ENCODE measurements at places on chromosomes 11 and 22.

- DNase-seq = no peak
Measured at GRCh38 chr11:64929625-64930024, 5.1 kb downstream of the PPP2R5B start.

GRCh38 chr11:57154739-57155138, 27.0 kb upstream of the LRRC55 start:
- no peak for DNase-seq

DNA sequence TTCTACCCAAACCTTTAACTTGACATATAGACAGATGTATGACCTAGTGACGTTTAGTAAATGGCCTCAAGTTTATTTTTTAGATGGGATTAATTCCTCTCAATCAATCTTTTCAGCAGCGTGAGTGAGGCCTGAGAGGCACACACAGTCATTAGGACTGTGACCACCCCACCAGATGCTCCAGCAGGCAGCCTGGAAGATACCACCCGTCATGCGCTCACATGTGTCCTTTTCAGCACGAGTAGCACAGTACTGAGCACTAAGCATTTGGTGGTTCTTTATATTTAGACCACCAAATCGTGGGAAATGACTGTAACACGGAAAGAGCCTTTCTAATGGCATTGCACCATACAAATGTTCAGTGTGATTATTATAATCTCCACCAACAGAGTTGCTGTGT, 354.6 kb upstream of the DDI1 start:
- DNase-seq = no peak

DNA sequence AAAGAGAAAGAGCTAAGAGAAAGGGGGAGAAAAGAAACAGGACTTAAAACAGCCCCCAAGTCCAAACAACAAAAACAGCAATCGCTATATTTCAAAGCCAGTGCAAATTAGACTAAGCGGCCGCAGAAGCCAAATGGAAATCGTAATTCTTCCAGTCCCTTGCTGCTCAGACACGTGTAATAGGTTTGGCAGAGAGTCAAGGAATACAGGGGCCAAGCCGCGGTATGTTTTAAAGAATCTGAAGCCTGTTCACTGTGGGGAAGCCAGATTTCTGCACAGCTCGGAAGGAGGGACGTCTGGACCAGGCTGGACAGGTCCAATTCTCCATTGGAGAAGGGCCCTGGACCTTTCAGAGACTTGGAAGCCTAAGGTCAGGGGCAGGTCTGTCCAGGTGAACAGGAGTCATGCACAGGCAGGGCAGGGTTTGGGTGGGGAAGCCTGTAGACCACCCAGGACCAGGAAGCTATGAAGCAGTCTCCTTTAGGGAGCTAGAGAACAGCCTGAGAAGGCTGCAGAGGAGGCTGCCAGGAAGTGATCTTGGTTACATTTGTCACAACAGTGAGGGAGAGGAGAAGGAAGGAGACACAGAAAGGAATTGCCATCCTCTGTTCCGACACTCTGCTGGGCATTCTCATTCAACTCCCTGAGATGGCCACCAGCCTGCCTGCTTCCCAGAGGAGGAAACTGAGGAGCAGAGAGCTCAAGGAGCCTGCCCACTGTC, 265.5 kb upstream of the ISX start:
- DNase-seq = peak; percentile 88

GRCh38 chr11:121105063-121105480, 4.0 kb downstream of the TECTA start:
- DNase-seq = no peak

DNA sequence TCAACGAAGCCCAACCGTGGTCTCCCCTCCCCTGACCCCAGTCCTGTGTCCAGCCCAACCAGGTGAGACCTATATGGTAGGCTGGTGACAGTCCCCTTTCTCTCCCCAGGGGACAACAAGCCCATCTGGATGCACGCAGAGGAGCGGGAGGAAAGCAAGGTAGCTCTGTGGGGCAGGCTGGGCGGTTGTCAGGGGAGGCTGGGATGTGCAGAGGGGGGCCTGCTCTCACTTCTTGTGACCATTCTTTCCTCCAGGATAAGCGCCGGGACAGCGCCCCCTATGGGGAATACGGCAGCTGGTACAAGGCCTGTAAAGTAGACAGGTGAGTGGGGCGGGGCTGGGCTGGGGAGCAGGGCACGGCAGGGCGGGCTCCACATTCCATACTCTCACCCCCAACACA, 3.5 kb upstream of the RAB1B start:
- no peak for DNase-seq

DNA sequence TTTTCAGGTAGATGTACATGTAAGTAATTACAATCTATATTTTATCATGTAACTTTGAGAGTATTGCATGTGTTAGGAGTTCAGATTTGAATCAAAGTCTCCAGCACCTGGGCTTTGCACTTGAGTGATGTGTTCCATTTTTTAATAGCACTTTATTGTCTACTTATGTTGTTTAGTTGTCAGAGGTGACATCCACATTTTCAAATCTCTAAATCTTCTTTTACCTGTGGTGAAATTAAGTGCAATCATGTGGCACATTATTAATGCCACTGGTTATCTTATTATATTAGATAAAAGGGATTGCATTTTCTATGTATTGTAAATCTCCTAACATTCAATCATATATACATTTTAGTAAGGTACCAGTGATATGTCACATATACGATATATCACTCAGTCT, 333.4 kb downstream of the AASDHPPT start:
- DNase-seq = no peak

- DNase-seq = no peak
Measured at GRCh38 chr11:38446336-38446735, 1848.3 kb upstream of the RAG2 start.

DNA sequence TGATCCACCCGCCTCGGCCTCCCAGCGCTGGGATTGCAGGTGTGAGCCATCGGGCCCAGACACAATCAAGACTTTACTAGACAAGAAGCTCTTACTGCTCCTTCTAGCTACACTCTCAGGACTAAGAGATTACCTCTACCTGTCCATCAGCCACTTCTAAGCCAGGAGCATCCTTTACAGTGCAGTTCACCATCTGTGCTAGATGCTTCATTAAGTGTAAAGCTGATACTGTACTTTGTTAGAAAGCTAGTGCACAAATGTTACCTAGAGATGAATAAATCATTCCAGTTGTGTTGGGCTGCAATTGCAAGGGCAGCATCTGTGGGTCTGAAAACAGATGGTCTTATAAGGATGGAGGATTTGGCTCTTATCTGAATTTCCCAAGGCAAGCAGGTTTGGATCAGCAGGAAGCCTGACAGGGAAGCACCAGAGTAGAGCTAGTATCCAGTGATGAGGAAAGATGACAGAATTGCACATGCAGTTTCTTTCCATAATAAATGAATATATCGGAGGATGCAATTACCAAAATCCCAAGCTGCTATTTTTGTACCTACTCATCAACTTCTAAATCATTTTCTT, 58.3 kb downstream of the FAM168A start:
- no peak for DNase-seq

DNA sequence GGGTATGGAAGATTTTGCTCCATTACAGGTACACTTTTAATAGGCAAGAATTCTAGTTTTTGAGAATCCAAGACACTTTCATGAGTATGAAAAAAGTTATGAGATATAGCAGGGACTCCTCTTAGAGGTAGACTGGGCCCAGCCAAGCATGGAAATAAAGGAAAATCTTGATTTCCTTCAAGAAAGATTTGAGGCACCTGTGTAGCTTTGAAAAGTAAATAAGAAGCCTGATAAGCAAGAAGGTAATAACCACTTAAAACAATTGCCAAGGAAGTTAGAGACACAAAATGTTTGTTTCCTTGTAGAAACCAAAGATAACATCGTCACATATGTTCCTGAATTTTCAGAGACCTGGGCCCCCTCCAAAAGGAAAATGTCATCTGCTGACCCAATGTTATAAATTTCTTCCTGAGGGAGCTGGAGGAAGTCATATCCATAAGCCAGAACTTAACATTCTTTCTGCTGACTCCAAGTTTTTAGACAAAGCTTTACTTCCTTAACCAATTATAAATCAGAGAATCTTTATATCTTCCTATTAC, 314.5 kb upstream of the ANO3 start:
- DNase-seq = no peak

DNA sequence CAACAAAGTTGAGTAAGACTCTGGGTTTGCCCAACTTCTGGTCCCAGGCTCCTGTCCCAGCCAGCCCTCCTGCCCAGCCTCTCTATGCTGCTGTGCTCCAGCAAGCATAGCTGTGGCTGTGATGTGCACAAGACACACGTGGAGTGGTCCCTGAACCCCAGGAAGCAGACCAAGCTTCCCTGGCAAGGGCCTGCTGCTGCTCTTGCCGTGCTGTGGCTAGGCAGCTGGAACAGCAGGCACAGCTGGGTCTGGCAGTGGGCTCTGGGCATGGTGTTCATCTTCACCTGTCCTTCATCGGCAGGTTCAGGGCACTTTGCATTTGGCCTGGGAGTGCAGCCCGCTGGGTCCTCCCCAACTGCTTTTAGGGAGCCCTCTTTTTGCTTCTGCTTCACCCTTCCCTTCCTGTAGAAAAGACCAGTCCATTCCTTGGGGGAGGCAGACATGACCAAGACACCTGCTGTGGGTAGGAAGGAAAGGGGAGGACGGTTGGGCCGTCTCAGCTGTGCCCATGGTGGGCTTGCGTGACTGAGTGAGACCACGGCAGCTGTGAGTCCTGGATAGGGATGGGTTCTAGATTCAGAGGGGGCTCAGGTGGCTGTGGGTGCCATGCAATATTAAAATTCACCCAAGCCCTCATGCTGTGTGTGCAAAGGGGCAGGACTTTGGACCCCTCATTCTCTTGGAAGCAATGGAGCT, 26.1 kb upstream of the ETS1 start:
- DNase-seq = no peak

DNA sequence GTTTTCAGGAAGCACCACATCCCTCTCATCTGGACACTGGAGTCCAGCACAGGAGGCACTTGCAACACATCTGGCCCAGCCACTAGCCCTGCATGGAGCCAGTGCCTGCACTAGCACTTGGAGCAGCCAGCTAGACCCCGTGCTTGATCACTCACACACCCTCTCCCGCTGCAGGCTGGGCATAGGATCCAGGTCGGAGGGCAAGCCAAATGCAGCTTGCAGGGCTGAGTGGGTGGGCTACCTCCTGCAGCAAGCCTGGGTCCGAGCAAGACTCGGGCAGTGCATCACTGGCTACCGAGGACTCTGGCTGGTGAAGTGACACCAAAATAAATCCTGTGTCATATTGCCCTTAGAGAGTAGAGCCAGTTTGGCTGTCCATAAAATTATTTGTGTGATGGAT, 1795.4 kb downstream of the LRRC4C start:
- no peak for DNase-seq

- no peak for DNase-seq
Measured at GRCh38 chr22:44822534-44822933, 70.2 kb downstream of the ARHGAP8 start.

DNA sequence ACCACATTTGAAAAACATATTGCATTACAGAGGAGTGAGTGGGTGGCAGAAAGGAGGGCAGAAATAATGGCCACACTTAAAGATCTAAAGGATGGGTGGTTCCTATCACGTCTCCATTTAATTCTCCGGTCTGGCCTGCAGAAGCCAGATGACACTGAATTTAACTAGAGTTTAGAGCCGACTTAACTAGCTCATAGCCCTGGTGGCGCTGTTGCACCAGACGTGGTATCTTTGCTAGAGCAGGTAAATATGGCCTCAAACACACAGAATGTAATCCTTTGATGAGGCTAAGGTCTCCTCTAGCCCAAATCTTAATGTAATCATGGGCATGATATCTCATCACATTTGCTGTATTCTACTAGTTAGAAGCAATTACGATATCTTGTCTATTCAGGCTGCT, 51.5 kb upstream of the GAL start:
- DNase-seq = peak; percentile 61

DNA sequence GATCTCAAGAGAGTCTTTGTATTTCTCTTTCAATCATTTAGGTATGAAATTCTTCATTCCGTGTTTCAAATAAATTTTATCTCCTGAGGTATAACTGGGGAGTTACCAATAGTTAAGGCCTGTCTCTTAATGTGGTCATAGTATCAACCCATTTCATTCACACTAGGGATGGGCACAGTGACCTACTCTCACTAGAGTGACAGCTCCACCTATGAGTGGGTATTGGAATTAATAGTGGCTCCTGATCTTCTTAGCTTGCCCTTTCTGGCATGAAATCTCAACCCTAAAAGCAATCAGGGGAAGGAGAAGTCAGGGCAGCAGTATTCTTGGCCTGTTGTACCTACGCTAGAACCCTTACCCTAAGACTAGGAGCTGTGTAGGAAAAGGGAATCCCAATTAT, 507.7 kb downstream of the FAM181B start:
- DNase-seq = no peak

DNA sequence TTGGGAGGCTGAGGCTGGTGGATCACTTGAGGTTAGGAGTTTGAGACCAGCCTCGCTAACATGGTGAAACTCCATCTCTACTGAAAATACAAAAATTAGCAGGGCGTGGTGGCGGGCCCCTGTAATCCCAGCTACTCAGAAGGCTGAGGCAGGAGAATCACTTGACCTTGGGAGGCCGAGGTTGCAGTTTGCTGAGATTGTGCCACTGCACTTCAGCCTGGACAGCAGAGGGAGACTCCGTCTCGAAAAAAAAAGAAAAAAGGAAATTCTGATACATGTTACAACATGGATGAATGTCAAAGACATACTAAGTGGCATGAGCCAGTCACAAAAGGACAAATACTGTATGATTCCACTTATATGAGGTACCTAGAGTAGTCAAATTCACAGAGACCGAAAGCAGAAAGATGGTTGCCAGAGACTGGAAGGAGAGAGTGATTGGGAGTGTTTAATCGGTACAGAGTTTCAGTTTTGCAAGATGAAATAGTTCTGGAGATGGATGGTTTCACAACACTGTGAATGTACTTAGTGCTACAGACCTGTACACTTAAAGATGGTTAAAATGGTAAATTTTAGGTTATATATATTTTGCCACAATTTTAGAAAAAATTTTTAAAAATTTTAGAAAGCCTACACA, 92.3 kb downstream of the BLID start:
- no peak for DNase-seq

GRCh38 chr22:43838161-43838560, 24.2 kb downstream of the SULT4A1 start:
- DNase-seq = no peak

GRCh38 chr11:74777877-74778276, 29.2 kb downstream of the RNF169 start:
- DNase-seq = no peak

DNA sequence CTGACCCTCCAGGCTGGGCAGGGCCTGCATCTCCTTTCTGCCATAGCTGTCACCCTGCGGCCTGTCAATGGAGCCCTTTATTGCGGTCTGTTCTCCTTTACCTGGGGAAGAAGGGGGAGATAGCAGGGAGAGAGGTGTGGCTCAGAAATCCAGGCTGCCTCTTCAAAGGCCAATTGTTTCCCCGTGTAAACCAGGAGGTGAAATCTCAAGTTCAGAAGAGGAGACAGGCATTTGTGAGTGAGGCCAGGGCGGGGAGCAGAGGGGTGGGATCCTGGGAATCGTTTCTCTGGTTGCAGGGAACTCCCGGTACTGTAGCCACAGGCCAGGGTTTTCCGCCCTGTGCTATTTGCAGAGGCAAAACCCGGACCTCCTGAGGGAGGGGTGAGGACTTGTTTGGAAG, 9.1 kb downstream of the DCPS start:
- DNase-seq = no peak

GRCh38 chr22:38964989-38965388, 7.6 kb downstream of the APOBEC3A start:
- DNase-seq = no peak

GRCh38 chr11:88167853-88168252, 7.4 kb downstream of the RAB38 start:
- no peak for DNase-seq
